ENCODE measurements at places on chromosomes 5 and 9.
A peak's percentile ranks its signal among the peaks of the same experiment; 100 is the strongest.

GRCh38 chr5:73942783-73943182 lies 316.8 kb downstream of the ARHGEF28 start:
- DNase-seq = no peak

DNA sequence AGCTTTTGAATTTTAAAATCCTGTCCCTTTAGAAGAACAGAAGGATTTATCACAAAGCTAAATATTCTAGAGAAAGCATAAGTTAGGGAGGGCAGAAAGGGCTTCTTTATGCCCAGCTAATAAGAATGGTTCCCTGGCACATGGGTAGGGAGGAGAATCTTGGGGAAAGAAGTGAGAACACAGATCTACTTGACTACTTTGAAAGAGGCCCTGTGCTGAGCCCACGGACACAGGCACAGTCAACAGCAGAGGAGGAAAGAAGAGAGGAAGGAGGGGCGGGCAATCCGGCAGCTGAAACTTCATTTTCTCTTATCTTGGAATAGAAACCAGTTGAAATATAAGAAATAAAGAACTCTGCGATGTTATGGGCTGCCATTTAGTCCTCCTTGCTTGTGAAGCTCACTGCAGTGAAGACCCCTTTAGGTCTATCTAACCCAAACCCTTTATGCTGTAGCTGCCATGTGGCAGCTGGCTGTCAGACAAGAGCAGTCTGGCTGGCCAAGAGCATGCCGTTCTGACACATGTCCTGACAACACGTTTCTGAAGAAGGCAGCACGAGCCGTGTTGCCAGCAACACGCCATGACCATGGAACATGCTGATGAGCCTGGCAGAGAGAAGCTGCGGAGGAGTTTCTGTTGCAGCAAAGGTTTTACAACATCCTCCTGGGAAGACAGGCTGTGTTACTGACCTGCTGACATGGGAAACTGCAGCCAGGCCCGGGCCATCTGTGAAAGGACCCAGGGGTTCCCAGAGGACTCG lies 34.2 kb downstream of the ABLIM3 start:
- no peak for DNase-seq

DNA sequence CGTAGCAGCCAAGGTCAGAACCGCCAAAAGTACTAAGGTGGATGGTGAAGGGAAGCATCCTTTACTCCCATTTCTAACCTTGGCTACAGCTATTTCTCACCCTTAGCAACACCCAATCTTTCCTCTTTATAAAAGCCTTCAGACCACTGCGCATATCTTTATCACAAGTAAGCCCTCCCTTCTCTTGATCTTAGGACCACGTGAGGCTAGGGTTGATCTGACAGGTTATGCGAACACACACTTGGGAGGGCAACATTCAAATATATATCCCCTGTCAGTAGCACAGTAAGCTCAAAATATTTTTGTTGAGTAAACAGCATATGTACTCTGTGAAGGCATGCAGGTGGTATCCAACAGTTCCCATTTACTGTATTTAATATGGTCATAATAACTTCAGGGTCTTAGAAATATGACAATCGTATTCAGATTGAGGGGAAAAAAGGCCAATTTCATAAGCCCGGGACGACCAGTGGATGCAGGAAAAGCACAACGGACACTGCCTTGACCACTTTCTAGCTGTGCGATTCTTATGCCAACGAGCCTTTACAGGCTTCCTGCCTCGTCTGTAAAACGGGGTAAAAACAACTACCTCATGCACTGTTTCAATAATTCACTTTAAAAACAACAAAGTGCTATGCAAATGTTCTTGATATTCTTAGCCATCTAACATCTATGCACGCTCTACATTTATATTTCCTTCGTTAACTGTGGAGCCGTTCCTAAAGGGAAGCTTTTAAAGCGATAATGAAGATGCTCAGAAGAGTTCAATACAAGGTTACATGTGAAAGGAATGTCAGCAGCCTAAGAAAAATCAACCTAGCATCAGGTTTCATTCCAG lies 1.3 kb downstream of the ARSB start:
- no peak for DNase-seq

- no peak for DNase-seq
Measured at GRCh38 chr5:163730206-163730756, 224.9 kb downstream of the MAT2B start.

DNA sequence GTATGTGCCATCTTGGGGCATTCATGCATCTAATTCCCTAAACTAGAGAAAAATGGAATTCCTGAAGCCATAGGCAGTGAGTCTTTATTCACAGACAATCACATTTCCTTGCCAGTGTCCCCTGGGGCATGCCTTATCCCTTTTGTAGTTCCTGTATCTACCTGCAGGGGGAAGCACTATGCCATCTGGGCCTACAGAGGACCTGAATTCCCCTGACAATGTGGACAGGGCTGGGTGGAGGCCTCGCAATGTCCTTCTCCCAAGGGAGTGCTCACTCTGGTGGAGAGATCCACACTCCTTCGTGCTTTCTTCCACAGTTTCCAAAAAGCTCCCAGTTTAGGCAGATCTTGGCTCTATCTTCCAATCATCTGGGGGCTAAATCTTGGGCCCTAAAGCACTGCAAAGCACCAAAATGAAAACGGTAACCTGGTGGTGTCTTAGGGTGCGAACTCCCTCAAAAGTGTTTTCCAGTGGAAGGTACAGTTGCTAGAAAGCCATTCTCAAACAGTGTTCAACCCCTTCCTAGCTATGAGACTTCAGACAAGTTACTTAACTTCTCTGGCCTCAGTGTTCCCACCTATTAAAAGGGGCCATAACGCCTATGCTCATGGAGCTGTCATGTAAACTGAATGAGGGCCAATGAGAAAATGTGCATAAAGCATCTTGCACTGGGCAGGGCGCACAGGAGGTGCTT lies 17.5 kb downstream of the WHRN start:
- DNase-seq = peak; percentile 66

DNA sequence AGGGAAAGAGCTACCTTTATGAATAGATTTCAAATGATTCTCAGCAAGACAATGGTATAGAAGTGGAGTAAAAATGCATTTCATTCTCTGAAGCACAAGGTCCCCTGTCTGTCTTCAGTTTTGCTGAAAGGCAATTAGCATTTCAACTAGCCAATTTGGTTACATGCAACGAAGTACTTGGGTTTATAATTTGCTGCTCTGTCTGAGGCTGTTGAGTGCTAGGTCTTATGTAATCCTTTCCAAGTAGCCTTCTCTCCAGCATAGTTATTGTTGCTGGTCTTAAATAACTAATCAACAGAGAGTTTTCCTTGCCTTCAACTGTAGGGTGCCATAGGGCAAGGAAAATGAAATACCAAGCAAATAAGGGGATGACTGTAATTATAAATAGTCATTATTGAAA lies 4.5 kb downstream of the ADGRV1 start:
- DNase-seq = no peak

DNA sequence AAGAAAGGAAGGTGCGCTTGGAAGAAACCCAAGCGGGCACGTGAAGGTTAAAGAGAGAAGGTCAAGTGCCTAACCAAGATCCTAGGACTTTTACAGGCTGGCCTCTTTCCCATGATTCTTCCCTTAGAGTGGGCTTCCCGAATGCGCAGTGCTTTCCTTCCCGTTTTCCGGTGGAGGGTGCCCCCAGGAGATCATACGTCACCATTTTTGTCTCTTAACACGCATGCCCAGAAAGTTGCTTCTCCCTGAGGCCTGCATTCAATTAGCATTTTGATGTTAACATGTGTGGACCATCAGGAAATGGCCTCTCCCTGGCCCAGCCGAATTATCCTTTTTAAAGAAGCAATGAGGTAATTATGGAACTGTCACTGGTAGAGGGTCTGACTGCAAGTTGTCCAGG lies 1.9 kb upstream of the RUSC2 start:
- DNase-seq = no peak

DNA sequence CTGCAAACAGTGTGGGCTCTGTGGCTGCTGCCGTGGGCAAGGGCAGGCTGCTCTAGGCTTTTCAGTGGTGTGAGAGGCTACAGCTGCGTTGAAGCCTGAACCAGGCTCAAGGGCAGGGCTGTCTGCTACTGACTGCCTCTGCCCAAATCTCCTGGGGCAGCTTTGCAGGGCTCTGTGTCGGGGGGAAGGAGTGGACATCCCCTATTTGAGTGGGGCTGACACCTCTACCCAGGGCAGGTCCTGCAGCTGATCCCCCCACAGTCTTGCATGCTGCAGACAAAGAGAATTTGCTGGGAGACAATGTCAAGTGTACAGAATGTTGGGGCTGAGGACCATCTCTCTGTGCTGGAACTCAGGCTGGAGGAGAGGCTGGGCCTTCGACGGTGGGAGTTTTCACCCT lies 240.2 kb downstream of the PBX3 start:
- DNase-seq = no peak

DNA sequence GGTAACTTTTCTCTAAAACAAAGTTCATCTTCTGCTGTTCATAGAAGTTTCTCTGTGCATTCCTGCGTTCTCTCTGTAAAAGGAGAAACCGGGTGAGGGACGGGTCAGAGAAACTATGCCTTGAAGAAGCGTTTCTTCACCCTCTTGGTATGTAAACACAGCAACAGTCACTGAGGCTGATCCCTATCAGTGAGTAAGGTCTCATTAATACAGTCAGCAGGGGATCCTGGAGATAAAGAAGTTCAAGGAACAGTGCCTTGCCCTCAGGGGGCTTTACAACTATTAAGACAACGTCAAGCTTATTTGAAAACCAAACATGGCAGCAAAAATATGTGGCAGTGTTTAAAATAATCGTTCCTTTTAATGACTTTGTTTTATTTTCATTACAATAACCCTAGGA lies 202.9 kb upstream of the IL12B start:
- DNase-seq = no peak

DNA sequence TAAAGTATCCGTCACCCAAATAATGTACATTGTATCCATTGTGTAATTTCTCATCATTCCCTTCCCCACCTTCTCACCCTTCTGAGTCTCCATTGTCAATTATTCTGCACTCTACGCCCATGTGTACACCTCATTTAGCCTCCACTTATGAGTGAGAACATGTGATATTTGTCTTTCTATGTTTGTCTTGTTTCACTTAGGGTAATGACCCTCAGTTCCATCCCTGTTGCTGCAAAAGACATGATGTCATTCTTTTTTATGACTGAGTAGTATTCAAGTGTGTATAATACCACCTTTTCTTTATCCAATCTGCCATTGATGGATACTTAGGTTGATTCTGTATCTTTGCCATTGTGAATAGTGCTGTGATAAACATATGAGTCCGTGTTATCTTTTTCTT lies 4.9 kb upstream of the SPATA31C2 start:
- no peak for DNase-seq

DNA sequence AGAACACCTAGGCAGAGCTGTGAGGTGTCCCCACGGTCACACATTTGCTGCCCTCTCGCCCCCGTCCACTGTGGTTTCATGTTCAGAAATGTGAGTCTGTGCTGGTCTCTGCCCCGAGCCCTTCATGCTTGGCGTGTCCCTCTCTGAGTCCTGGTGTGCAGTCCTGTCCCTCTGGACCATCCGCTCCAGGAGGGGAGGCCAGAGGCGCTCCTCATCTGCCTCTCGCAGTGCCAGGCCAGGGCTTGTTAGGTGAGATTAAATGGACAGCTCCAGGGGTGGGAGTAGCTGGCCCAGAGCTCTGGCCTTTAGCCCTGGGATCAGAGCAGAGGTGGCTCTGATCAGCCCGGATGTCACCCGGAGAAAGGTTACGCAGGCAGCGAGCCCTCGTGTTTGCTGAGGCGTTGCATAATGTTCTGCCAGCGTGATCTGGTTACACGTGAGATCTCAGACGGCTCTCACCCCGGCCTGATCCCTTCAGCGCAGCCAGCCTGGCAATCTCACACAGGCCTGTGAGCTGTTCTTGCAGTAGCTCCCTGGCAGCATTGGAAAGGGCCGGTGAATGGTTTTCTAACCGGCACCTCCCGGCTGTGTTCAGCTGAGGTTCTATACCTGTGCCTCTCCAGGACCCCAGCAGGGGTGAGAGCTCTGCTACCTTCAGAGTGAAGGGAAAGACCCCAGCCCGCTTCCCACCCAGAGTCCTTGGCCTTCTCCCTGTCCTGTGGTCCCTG lies 24.5 kb downstream of the PTGES2 start:
- no peak for DNase-seq

- no peak for DNase-seq
Measured at GRCh38 chr9:125161284-125161918, 18.1 kb upstream of the SCAI start.

DNA sequence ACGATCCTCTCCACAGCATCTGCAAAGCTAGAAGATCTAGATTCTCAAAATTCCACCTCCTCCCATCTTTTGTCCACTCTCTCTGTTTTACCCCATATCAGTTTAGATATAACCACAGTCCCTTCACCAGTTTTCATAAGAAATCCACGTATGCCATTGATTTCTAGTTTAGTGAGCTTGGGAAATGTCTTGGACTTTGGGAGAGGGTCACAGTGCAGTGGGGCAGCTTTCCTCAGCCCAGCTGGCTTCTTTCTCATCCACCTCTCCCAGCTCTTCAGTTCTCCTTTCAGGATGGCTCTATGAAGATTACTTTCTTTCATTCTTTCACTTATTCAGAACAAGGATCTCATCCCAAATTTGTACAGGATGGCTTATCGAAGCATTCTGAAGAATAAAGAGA lies 203.9 kb upstream of the ADCY2 start:
- no peak for DNase-seq

- DNase-seq = no peak
Measured at GRCh38 chr5:18984559-18985080, 1003.4 kb downstream of the CDH18 start.

GRCh38 chr9:42388146-42388690 lies 204.8 kb downstream of the SPATA31A6 start:
- DNase-seq = no peak

DNA sequence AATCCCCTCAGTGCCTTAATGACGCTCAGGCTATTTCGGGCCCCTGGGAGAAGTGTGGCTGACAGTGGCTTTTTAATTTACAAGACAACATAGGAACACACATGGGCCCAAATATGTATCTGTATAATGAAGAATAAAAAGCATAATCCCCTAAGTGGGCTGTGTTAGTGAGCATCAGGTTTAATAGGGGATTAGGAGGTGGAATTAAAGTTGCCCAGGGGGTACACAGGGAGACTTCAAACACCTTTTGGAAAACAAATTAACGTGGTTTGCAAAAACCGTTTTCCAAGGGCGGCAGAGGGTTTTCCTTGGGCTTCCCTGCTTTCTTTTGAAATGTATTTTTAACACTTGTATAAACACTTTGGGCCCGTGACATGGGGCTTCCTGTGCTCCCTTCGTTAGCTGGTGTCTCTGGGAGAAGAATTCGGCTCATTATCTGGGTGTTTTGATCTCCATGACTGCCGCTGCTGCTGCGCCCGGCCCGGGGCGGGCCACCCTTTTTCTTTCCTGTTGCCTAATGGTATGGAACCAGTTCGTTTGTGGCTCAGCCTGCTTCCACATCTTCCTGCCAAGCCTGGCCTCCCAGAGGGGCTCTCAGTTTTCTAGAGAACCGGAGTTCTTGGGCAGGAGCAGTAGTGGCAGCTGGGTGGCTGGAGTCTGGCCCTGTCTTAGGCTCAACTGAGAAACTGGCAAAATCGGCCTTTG lies 173.0 kb downstream of the MACROH2A1 start:
- DNase-seq = no peak

All from stimulated activated naive CD4-positive, alpha-beta T cell (primary cell).